ENCODE measurements at places on chromosomes 2 and 18.

DNA sequence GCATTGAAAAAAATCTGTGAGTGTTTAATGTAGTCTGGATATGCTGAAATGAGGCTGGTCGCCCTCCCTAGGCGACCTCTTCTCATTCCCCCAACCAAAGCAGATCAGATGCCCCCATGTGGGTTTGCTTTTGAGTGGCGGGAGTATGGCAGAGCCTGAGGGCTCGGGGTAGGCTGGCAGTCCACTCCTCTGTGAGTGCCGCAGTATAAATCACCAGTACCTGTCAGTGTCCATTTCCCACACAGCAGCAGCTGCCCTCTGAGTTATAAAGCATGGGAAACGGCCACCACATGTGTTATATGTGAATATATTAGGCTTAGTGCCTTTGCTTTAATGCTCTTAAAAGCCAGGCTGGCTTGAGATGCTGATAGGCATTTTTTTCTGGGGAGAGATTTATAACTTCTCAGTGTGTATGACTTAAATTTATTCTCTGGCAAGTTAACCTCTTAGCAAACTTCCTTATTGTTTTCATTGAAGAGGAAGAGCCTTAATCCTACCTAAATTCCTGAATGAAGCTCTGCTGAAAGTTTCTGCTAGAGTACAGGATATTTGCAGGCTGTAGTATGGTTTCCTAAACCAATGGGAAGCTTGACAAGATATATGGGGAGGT, 3.8 kb downstream of the DCC start:
- peak; percentile 45 for DNase-seq

- DNase-seq: peak; percentile 49
These were observed 19.1 kb downstream of the EFHD1 start for GRCh38 chr2:232652505-232652851.

DNA sequence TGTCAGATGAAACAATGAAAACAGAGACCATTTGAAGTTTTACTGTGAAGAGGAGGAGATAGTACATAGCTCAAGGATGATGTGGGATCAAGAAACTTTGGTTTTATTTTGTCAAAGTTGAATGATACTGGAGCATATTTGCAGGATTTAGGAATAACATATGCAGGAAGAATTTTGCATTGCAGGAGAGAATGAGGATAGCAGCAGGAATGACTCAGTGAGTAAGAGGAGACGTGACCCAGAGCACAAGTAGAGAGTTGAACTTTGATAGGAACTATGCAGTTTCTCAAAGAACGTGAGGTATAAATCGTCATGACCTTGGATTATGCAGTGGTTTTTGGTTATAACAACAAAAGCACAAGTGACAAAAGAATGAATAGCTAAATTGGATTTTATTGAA, 47.7 kb downstream of the MAPRE2 start:
- no peak for DNase-seq

DNA sequence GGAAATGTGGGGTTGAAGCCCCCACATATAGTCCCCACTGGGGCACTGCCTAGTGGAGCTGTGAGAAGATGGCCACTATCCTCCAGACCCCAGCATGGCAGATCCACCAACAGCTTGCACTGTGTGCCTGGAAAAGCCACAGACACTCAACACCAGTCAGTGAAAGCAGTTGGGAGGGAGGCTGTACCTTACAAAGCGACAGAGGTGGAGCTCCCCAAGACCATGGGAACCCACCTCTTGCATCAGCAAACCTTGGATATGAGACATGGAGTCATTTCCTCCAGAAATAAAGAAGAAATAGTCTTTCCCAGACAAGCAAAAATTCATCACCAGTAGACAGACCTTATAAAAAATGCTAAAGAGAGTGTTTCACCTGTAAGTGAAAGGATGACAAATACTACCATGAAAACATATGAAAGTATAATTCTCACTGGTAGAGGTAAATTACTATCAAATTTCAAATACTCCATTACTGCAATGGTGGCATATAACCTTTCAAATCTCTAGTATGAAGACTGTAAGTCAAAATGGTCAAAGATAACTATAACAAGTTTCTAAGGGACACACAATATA, 152.6 kb upstream of the EPHA4 start:
- DNase-seq: peak; percentile 28

- no peak for DNase-seq
These were observed 45.8 kb upstream of the RBM44 start for GRCh38 chr2:237752761-237753165.

GRCh38 chr2:68853915-68854314, 17.3 kb downstream of the BMP10 start:
- DNase-seq: no peak

- DNase-seq: no peak
These were observed 96.4 kb downstream of the C1QL2 start for GRCh38 chr2:119062179-119062578.

DNA sequence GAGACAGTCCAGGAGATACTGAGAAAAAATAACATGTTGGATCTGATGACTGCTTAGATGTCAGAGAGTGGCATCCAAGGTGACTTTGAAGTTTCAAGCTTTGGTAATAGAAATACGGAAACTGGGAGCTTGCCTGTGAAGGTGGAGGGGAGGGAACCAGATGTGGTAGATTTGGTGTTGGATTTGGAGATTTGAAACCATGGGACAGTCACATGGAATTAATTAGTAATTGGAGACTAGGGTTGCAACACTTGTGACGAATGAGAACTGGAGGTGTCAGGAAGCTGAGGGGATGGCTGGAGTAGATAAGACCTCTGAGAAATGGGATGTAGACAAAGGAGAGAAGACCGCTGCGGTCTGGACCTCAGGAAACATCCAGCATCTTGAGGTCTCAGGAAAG, 46.7 kb downstream of the RPL37A start:
- no peak for DNase-seq

DNA sequence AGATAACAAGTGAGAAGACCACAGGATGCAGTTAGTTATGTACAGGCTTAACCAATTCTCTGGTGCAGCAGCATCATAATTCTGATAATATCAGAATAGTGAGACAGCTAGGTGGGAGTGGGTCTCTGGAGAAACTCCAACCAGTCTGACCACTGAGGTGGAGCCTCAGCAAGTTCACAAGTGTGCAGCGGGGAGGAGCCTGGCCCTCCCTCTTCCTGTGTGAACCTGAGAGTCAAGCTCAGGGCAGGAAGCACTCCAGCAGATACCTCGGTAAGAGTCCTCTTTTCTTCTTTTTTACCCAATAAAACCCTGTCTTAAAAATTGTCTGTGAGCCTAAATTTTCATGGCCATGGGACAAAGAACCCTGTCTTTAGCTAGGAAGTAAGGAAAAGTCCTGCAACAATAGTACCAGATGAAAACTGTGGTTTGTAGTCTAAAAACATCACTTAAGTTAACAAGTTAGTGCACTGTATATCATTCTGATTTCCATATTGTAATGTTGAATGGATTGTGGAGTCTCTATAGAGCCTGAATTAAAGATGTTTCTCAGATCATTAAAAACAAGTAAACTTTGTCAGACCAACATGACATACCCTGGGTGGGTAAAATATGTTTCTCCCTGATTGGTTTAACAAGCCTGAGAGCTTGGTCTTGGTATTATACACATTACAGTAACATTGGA, 370.8 kb downstream of the TMEM182 start:
- DNase-seq: no peak

DNA sequence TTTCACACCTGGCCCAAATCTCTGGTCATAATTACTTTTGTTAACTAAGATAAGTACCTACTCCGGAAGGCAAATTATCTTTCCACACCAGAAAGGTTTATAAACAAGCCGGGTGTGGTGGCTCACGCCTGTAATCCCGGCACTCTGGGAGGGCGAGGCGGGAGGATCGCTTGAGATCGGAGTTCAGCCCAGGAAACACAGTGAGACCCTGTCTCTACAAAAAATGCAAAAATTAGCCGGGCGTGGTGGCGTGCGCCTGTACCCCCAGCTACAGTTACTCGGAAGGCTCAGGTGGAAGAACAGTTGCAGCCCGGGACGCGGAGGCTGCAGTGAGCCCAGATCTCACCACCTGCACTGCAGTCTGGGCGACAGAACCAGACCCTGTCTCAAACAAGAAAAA, 2.1 kb downstream of the PUM2 start:
- no peak for DNase-seq

- DNase-seq: no peak
These were observed 44.1 kb downstream of the RALBP1 start for GRCh38 chr18:9519399-9519798.

DNA sequence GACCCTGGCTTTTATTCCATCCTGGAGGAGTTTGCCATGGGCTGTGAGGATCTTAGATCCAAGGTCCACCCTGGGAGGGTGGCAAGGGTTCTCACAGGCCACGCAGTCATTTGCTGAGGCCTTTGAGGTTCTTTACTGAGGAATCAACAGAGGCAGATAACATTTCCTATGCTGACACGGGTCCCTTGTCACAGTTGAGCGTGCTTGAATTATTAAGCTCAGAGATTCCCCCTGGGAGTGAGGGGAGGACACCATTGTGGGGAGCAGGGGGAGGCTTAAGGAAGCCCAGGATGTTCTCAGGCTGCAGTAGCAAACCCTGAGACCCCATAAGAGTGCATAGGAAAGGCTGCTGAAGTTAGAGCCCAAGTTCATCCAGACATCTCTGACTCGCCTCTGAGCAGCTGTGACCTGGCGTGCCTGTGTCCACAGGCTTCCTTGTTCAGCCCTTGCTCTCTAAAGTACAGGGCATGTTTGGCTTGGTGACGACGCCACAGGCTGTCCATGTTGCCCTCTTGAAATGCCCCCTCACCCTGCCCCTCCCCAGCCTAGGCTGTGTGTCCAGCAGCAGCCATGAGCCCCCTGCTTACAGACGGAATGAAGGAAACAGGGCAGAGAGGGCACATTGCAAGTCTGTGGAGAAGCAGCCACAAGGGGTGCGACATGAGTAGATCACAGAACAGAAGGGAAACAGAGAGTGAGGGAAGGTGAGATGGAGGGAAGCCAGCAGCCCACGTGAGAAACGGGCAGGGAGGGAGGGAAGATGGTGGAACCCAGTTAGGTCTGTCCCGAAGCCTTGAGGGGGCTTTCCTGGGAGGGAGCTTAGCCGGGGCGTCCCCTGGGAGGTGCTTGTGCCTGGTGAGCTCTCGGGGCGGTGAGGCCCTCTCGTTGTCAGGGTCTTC, 34.0 kb downstream of the NAPG start:
- peak; percentile 52 for DNase-seq

DNA sequence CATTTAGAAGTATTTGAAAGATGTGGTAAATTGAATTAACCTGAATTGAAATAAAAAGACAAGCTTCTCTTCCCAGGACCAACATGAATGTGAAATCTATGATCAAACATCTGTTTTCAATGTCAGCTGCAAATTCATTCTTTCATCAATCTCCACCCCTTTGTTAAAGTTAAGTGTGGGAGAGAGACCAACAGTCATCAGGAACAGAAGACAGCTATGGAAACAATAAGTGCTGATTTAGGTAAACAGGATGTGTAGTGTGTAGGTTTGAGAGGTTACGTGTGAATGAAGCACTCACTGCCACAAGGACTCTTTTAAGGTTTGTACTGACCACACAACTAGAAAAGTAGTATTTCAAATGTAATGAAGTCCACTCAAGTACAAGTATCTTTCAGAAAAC, 1659.8 kb upstream of the CELF4 start:
- DNase-seq: no peak

GRCh38 chr2:177335917-177336450, 56.6 kb upstream of the AGPS start:
- DNase-seq: no peak

Measured in eye (tissue), 1 donor.